ENCODE measurements at places on chromosomes 5 and 9.
A peak's percentile ranks its signal among the peaks of the same experiment; 100 is the strongest.

DNA sequence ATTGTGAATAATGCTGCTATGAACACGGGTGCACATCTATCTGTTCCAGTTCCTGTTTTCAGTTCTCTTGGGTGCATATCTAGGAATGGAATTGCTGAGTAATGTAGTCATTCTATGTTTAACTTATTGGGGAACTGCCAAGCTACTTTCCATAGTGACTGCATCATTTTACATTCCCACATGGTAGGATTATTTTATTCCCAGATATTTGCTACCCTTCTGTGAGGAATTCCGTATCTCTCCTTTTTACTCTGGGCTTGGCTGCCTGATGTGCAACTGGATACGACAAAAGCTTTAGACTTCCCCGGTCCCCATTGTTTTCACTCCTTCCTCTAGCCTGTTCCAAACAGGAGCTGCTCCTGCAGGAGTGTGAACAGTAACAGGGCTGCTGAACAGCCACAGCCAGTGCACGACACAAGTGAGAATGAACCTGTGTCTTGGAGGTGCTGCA, 7.2 kb downstream of the TAS2R1 start:
- no peak overlapping the region for H3K4me3 ChIP-seq
- DNase-seq, result no peak
- H3K36me3 ChIP-seq, result no peaks in the 10 kb centered on the region
- H3K4me1 ChIP-seq, result no peaks in the 10 kb centered on the region
- H3K27me3 ChIP-seq, result no peaks in the 10 kb centered on the region

DNA sequence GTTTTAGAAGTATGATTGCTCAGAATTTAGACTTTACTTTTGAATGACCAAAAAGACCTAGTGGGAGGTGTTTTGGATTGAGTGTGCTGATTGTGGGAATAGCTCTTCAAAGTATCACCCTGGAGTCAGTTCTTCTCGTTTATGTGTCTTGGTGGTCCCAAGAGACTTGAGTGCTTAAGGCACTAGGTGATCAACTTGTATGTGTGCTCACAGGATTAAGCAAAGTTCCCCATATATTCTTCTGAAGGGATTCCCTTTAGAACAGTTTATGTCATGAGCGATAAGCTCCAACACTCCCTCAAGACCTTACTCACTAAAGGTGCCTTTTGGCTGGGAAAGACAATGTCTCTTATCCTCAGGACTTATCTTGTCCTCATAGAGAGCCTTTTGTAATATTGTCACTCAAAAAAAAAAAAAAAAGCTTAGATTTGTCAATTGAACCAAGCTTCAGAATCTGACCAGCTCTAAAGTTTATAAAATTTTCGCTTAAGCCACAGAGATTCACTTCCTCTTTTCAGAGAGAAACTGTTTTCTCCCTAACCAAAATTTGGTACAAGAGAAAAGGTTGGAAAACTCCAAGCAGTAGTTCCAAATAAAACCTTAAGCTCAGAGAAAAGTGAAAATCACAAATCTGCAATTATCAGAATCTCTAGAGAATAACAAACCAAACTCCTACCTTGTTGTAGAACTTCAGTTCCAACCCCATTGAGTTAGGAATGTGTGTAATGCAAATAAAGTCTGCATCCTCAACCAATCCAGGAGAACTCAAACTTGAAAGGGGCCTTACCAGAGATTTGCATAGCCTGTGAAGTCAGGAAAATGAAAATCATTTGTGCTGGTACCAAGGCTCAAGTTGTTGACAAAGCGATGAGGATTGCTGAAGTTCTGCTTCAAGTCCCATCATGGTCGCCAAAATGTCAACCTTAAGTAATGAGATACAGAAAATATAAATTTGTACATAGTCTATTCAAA, 40.0 kb upstream of the PDZD2 start:
- no peak for DNase-seq
- no peaks in the 10 kb centered on the region for H3K36me3 ChIP-seq
- H3K27me3 ChIP-seq, result peaks cover 18% of the 10 kb centered on the region
- H3K4me1 ChIP-seq, result no peaks in the 10 kb centered on the region
- H3K4me3 ChIP-seq, result no peak overlapping the region
- no peak overlapping the region for H3K27ac ChIP-seq

DNA sequence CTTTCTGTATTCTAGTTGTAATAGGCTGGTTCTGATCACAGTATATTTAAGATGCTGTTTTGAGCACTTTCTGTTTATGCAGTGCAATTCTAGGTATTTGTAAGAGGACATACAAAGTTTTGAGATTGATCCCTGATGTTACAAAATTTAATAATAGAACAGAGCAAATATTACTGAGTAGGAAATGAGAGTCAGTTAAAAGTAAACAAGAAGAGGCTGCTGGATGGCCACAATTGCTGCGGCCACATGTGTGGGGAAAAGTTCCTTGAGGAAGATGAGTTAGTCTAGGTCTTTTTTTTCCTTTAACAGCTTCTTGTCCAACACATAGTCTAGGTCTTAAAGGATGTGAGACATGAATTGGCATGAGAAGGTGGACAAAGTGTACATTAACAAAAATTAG, 11.3 kb downstream of the EHMT1 start:
- DNase-seq, result no peak
- H3K4me3 ChIP-seq, result no peak overlapping the region
- H3K36me3 ChIP-seq, result peaks cover 12% of the 10 kb centered on the region
- peaks cover 51% of the 10 kb centered on the region for H3K4me1 ChIP-seq
- peak overlapping the region; percentile 33 for H3K27ac ChIP-seq

GRCh38 chr5:122401976-122402725, 90.1 kb downstream of the SNCAIP start:
- H3K27ac ChIP-seq, result no peak overlapping the region
- DNase-seq, result no peak
- H3K27me3 ChIP-seq, result no peaks in the 10 kb centered on the region
- H3K4me3 ChIP-seq, result no peak overlapping the region
- no peaks in the 10 kb centered on the region for H3K4me1 ChIP-seq

- no peaks in the 10 kb centered on the region for H3K36me3 ChIP-seq
- peaks cover 24% of the 10 kb centered on the region for H3K4me1 ChIP-seq
- DNase-seq, result no peak
- H3K27ac ChIP-seq, result no peak overlapping the region
- H3K27me3 ChIP-seq, result no peaks in the 10 kb centered on the region
These were observed 304.8 kb upstream of the EFNA5 start for GRCh38 chr5:107975568-107975967.

DNA sequence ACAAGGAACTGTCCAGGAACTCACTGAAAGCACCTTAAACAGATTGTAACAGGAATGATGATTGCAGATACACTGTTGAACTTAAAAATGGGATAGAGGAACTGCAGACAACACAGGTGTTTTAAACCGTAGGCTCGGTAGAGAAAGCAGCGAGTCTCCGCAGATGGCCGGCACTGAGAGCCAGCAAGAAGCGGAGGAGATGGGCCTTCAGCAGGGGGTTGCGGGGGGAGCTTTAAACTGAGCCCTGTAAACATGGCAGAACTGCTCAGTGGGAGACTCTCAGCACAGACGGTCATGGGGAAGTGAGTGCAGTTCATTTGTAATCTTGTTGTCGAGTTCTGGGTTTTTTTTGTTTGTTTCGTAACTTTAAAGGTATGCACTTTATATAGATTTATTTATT, 155.1 kb upstream of the OTULINL start:
- no peak for DNase-seq
- peaks cover 18% of the 10 kb centered on the region for H3K4me1 ChIP-seq

DNA sequence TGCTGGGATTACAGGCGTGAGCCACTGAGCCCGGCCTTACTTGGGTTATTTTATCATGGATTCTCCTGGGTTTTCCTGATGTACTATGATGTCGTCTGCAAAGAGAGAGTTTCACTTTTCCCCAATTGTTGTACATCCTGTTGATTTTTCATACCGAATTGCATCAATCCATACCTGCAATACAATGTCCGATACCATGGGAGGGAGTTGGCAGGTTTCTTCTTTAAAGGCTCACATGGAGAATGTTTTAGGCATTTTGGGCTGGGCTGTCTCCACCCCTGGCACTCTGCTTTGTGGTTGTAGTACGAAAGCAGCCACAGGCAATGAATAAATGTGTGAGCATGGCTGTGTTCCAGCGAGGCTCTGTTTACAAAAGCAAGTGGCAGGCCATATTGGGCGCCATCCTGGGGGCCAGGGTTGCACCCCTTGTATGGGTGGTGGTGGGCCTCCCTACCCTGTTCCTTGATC, 35.1 kb upstream of the EXOC3 start:
- DNase-seq, result peak; percentile 21
- H3K27ac ChIP-seq, result no peak overlapping the region
- no peaks in the 10 kb centered on the region for H3K27me3 ChIP-seq
- H3K36me3 ChIP-seq, result peaks cover 32% of the 10 kb centered on the region

GRCh38 chr5:31237174-31237573, 43.7 kb downstream of the CDH6 start:
- H3K27me3 ChIP-seq, result no peaks in the 10 kb centered on the region
- no peaks in the 10 kb centered on the region for H3K36me3 ChIP-seq
- DNase-seq, result no peak
- no peaks in the 10 kb centered on the region for H3K4me1 ChIP-seq
- no peak overlapping the region for H3K27ac ChIP-seq

- peaks cover 42% of the 10 kb centered on the region for H3K36me3 ChIP-seq
- peaks cover 2% of the 10 kb centered on the region for H3K4me1 ChIP-seq
- H3K27me3 ChIP-seq, result no peaks in the 10 kb centered on the region
- no peak for DNase-seq
- H3K4me3 ChIP-seq, result no peak overlapping the region
- no peak overlapping the region for H3K27ac ChIP-seq
These were observed 36.3 kb upstream of the SETD9 start for GRCh38 chr5:56873056-56873455.

DNA sequence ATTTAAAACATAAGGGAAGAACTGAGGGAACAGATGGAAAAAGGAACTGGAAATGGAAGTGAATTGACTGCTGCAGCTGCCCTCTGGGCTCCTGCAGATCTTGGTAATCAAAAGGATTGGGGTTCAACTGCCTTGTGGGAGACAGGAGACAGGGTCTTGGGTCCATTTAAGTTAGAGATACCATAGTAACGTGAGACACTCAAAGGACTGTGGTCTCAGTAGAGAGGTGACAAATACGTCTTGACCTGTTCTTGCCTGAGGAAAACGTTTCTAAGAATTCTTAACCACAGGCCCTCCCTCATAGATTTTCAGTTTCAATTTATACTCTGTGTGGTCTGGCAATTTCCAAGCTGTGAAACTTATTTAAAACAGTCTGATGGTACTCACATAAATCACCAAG, 100.8 kb upstream of the DHFR start:
- peak overlapping the region; percentile 44 for H3K4me3 ChIP-seq
- peaks cover 65% of the 10 kb centered on the region for H3K4me1 ChIP-seq
- DNase-seq, result peak; percentile 62
- peak overlapping the region; percentile 95 for H3K27ac ChIP-seq

- peaks cover 6% of the 10 kb centered on the region for H3K4me1 ChIP-seq
- H3K27me3 ChIP-seq, result peaks cover 2% of the 10 kb centered on the region
- no peaks in the 10 kb centered on the region for H3K36me3 ChIP-seq
These were observed 96.0 kb downstream of the ANXA2R start for GRCh38 chr5:42943931-42944631.

DNA sequence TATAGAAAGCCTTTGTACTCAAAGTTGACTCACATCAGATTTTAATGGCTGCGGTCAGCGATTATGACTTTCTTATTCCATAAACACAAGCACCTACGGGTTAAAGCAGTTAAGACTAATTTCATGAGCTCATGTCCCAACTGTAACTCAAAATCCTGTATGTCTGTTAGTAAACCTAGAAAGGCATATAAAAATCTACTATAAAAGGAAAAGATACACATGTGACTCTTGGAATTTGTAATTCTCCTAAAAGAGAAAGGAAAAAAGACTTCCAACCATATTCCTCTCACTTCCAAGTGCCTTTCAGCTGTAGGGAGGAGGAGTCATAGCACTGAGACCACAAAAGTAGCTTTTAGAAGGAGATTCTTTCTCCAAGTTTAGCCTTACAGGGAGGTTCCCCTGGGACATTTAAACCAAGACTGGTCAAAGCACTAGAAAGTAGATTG, 129.1 kb downstream of the EBF1 start:
- H3K36me3 ChIP-seq, result no peaks in the 10 kb centered on the region
- no peak overlapping the region for H3K4me3 ChIP-seq
- DNase-seq, result no peak
- no peak overlapping the region for H3K27ac ChIP-seq
- peaks cover 14% of the 10 kb centered on the region for H3K27me3 ChIP-seq
- no peaks in the 10 kb centered on the region for H3K4me1 ChIP-seq

DNA sequence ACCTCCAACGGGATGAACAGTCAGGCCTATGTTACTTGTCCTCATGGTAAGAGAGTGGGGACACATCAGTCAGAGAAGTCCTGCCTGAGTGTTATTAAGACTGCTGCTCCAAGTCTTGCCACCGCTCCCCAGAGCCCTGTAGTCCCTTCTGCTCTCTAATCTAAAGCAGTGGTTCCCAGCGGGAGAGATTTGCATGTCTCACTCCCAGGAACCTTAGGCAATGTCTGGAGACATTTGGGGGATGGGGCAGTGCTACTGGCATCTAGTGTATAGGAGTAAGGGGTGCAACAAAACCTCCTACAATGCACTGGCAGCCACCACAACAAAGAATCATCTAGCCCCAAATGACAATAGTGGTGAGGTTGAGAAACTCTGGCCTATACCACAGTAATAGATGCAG, 2.6 kb upstream of the SVEP1 start:
- H3K4me1 ChIP-seq, result peaks cover 2% of the 10 kb centered on the region
- no peak overlapping the region for H3K4me3 ChIP-seq
- no peak for DNase-seq
- H3K27ac ChIP-seq, result no peak overlapping the region
- peaks cover 35% of the 10 kb centered on the region for H3K27me3 ChIP-seq
- no peaks in the 10 kb centered on the region for H3K36me3 ChIP-seq

- no peak overlapping the region for H3K4me3 ChIP-seq
- H3K27ac ChIP-seq, result no peak overlapping the region
- no peak for DNase-seq
- H3K4me1 ChIP-seq, result peaks cover 4% of the 10 kb centered on the region
- H3K36me3 ChIP-seq, result peaks cover 2% of the 10 kb centered on the region
These were observed 22.1 kb downstream of the P4HA2 start for GRCh38 chr5:132205385-132206125.

GRCh38 chr5:122836947-122837346, 8.5 kb upstream of the SNX24 start:
- H3K36me3 ChIP-seq, result peaks cover 2% of the 10 kb centered on the region
- DNase-seq, result no peak
- peaks cover 4% of the 10 kb centered on the region for H3K4me1 ChIP-seq
- H3K4me3 ChIP-seq, result no peak overlapping the region
- no peak overlapping the region for H3K27ac ChIP-seq

DNA sequence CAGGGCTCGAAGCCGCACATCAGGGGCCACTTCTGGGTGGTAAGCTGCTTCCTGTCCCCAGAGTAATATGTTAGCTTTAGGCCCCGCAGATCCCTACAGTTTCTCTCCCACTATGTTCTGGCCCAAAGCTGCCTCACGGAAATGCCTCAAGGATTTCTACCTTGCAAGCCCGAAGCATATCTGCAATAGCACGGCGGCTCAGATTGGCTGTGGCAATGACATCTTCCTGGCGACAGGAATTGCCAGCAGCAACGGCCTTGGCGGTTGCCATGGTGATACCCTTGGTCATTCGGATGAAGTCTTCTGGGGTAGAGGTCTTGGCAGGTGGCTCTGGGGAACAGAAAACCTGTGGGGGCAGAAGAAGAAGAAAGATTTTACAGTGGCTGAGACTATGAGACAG, 10.3 kb upstream of the TPM2 start:
- DNase-seq, result no peak
- H3K27me3 ChIP-seq, result no peaks in the 10 kb centered on the region
- peaks cover 29% of the 10 kb centered on the region for H3K36me3 ChIP-seq
- no peak overlapping the region for H3K27ac ChIP-seq

GRCh38 chr9:129174102-129174723, 3.8 kb downstream of the IER5L start:
- peaks cover 27% of the 10 kb centered on the region for H3K4me1 ChIP-seq
- peak; percentile 88 for DNase-seq
- peaks cover 19% of the 10 kb centered on the region for H3K27me3 ChIP-seq
- H3K36me3 ChIP-seq, result no peaks in the 10 kb centered on the region

All from activated CD8-positive, alpha-beta memory T cell treated with anti-CD3 and anti-CD28 coated beads, Interleukin-2, amount 10 ng/mL, durations not matched to agents 7 days and 5 days (primary cell).